ENCODE measurements at places on chromosomes 13 and 19.

DNA sequence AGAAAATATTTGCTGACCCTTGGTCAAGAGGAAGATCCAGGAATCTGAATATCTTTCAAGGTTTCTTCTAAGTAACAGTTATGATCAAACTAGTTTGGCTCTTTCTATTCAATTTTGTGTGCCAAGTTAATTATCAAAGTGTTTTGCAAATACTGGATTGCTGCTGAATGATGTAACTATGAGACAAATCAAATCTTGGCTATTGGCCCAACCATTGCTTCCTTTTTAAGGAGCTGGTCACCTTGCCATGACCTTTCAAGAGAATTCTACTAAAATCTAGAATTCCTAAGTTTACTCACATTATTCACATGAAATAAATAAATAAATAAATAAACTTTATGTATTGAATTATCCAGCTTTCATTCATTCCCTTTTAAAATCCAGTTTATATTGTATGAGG lies 371.8 kb downstream of the SLITRK6 start:
- no peak for DNase-seq

DNA sequence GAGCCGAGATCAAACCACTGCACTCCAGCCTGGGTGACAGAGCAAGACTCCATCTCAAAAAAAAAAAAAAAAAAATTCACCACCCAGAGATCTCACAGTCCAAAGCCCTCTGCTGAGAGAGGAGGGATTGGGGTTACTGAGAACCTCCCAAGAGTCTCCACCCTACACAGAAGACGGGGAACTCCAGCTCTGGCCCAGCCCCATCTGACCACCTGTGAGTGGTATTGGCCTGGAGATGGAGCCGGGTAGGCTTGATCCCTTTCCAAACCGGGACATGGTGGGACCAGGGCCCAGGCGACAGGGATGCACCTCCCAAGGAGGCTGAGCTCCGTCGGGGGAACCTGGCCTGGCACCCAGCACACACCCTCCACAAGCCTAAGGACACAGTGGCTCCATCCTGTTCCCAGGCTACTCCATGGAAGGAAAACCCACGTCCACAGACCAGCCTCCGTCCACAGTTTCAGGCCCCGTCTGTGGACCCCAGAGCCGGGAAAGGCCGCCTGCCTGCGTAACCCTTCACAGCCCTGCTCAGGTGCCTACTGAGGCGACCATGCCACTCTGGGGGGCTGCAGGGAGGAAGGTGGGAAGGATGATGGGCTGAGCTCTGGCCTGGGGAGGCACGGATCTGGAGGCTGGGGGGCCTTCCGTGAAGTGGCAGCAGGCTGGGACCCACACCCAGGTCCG lies 1.8 kb downstream of the TMEM259 start:
- DNase-seq: no peak

DNA sequence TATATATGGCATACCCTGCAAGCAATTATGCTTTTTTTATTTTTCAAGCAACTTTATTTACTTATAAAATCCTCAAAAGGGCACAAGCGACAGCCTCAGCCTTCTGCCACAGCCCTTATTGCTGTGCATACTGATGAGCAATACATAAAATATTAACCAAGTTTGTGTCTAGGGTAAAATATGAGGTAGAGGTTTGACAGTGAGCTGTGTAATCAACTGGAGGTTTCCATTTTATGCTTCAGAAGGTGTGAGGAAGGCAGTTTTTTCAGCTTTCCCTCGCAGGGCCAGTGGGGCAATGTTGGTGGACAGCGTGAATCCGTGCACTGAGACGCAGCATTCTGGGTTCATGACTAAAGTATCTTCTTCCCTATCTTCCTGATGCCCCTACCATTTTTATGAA lies 310.4 kb downstream of the IRS2 start:
- no peak for DNase-seq

DNA sequence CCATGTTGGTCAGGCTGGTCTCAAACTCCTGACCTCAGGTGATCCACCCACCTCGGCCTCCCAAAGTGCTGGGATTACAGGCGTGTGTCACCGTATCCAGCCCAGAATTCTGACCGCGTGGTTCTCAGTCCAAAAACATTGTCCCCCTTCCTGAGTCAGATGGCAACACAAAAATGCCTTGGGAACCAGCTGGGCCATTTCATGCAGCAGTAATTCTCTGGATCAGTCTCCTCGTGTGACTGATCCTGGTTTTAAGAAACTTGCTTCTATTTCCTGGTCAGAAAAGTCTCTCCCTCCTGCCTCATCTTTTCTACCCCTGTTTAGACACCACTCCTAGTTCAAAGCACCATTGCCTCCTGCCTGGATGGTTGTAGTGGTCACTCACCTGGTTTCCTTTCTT lies 60.9 kb upstream of the USP29 start:
- no peak for DNase-seq

- DNase-seq: peak; percentile 91
These were observed 2.9 kb downstream of the IER2 start for GRCh38 chr19:13152974-13153568.

- DNase-seq: no peak
These were observed 25.5 kb upstream of the CCNP start for GRCh38 chr19:40251991-40252390.

DNA sequence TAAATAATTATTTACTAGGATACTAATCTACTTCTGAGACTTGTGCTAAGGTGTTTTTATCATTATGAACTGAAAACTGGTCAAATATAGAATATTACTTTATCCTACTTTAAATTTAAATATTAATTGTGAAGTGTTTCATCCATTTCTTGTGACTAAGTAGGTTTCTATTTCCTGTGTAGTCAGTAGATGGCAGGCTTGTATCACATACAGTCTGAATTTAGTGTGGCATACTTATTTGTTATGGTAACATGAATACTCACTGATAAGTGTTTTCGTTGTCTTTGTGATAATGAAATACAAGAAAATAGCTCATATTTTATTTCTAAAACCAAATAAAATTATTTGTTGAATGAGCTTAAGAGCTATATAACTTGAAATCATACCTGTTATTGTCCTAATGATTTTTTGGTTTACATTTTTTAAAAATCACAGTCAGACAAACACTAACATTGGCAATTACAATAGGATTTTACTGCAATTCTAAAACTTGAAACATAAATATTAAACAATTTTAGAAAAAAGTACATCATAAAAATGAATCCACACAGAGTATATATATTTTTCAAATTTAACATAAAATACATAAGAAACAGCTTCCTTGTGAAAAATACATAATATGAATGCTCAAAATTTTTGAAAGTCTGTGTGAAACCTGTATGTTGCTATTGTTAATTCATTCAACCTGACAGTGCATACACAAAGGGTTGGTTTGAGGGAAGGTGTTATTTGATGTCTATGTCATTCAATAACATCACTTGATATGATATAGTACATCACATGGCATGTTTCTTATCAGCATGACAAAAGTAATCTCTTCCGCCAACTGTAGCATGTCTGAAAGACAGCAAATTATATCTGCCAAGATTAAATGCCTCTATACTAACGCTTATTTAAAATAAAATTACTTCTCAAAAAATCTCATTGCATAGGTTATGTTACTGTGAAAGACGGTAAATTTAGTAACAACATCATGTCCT lies 904.8 kb upstream of the PCDH20 start:
- DNase-seq: no peak

DNA sequence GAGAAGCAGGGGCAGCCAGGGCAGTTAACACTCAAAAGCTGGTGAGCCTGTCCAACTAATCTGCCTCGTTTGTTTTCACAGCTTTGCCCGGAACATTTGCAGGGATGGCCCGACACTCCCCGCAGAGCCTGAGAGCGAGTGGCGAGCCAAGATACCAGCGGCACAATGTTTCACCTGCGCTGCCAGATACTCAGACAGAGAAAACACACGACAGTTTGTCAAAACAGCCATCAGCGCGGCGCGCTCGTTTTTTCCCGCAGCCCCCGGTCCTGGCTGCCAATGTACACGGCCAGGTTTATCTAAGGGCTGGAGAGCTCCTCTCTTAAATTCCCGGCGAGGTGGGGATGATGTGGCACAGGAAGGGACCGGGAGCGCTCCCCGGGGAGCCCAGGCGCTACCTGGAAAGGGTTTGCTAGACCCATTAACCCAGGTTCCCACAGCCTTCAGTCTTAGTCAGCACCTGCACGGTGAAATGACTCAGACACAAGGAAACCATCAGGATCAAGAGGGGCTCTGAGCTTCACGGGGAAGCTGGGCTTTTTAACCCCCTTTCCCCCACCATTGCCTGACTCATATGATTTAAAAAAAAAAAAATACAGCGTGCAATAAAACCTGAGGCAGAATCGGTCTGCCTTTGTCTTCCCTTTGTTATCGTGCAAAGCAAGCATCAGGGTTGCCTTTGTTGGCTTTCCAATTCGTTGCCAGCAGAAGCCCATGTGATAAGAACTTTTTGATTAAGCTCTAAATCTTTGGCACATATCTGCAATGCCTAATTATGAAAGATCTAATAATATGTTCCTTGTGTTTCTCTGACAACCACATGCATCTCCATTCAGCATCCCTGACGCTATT lies 186.2 kb downstream of the EFNB2 start:
- peak; percentile 75 for DNase-seq

DNA sequence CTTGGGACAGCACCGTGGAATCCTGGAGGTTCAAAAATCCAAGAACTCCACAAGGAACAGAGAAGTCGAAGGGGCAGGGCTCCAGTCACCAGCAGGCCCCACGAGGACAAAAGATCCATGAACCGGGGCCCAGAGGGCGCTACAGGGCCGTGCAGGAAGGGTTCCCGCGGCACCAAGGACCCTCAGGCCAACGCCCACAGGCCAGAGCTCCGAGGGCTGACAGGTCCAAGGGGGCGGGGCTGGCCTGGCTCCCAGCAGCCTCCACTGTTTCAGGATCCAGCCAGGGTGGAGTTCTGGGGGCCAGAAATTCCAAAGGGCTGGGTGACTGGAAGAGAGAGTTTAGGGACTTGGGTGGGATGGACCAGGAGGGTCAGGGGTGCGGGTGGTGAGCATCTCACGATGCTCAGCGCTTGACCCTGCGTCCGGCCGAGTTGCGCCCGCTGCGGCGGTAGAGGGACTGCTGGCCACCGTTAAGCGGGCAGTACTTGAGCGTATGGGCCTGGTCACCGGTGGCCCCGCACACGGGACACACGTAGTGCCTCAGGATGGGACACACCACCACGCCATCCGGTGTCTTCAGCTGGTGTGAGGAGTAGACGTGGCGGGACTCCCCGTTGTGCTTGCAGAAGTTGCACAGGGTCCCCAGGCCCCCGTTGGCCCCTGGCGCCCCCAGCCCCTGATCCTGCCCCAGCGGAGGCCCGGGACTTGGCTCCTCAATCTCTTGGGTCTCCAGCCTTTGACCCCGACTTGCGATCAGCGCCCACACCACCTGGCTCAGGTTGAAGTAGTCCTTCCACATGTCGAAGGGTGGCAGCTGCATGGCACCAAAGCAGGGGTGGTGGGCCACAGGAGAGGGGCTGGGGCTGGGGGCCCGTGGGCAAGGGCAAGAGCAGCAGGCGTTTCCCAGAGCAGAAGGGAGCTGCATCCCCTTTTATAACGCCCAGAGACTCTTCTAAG lies at the start of gene NANOS2:
Gene NANOS2 (minus strand): TSS at position 905 of the 957 bp plus-strand sequence. CDS start 85 bp downstream, at position 820.
- DNase-seq: no peak
